ENCODE measurements at places on chromosomes 2 and 18.

DNA sequence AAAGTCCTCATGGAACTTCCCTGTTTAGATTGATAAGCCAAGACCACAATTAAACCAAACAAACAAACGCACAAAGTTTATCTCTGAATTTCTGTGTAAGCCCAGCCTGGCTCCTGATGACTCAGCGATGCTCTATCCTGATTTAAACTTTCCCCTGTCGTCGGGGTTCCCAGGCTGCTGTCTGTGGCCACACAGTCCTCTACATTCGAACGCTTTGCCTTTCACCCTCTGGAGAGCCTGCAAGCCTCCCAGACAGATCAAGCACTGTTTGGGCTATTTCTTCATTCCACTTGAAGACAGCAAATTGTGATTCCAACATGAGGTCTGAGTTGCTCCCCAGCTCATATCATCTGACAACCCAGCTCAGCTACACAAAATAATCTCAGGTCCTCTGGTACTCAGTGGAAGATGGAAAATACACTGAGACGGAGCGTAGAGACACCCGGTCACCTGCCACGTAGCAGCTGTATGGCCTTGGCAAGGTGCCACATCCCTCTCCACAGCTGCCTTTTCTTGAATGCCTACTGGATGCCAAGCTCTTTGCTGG, 51.2 kb downstream of the CYRIA start:
- no peak for DNase-seq

GRCh38 chr2:78718473-78718872, 307.0 kb upstream of the REG3G start:
- DNase-seq: no peak

- DNase-seq: no peak
Measured at GRCh38 chr2:160507464-160507863, 13.9 kb upstream of the RBMS1 start.

- DNase-seq: no peak
Measured at GRCh38 chr2:27088634-27089033, 2.1 kb downstream of the KHK start.

DNA sequence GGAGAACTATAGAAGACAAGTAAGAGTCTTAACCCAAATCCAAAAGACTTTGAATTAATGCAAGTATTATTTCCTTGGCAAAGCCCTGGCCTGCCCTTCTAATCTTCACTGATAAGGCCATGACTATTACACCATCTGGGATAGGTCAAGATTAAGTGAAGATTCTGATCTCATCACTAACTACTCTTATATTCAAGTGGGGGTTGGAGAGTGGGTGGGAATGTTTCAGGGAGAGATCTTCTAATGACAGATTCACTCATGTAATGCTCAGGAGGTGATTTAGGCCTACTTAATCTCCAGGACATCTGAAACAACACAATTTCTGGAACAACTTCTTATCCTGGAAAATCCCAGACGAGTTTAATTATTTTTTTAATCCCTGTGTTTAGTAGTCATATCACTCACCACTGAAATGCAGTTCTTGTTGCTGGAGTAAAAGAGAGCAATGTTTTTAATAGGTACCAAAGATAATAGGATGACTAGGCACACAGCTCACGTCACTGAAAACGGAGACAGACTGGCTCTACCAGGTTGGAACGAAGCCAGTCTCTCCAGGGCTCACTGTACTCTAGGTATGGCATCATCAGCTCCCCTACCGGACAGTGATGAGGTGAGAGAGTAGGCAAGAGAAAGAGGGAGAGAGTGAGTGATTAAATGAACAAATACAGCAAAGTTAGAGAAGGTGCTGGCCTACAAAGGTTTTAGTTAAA, 133.1 kb downstream of the NCKAP5 start:
- no peak for DNase-seq
